CD4-positive, alpha-beta T cell treated with Interferon gamma for 1 hour (primary cell): ENCODE measurements at places on chromosomes 12 and 14.
A peak's percentile ranks its signal among the peaks of the same experiment; 100 is the strongest.

- DNase-seq, result no peak
Observed at GRCh38 chr14:100583245-100583644, 4.0 kb downstream of the BEGAIN start.

DNA sequence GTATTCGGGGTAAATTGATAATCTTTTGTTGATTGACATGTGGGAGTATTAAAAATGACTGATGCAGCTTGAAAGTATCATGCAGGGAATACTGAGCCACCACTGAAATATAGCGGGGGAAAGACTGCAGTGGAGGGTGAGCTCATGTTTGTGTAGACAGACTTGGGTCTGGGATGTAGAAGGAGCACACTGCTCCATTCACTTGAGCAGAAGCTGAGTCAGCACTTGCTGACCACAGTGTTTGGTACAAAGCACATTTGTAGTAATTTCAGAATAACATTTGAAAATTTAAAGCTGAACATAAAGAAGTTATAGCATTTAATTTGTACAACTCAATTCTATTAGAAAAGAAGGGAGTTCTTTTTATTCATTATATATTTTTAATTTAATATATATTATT is 304.3 kb upstream of the PRICKLE1 start:
- DNase-seq, result no peak

- DNase-seq, result no peak
Observed at GRCh38 chr14:75989134-75989533, 3.6 kb downstream of the IFT43 start.

DNA sequence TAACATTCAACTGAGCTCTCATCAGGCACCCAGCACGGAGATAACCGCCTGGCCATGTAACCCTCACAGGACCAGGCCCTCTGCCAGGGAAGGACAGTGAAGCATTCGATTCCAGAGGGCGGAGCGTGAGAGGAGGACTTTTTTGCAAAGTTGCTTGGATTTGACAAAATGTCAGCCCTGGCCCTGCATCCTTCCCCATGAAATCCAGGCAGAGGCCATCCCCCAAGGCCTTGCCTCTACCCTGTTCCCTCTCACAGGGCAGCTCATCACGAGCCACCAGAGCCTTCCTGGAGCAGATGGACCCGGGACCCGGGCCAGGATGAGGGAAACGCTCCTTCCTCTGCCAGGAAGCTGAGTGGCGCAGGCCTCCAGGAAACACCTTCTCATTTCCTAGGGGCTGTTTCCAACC is 17.0 kb downstream of the CAMKK2 start:
- no peak for DNase-seq

DNA sequence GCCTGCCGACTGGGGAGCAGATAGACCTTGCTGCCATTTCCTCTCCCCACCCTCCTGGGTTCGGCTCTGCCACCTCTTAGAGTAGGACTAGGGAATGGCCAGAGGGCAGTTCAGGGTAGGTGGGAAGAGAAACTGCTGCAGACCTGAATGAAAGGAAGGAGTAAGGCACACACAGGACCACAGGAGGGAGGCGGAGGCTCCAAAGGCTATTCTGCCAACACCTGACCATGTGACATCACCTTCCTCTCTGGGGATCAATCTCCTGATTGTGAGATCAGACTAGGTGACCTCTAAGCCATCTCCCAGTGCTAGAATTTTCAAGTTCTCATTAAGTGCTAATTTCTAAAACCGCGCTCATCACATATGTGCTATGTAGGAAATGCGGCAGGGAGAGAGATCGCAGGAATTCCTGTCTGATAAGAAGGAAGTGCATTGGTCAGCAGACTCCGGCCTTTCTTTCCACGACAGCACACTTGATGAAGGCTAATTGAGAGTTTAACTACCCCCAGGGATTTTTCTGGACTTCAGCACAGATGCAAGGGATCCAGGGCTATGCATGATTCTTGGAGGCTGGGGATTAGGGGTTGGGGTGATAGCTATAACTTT is 11.5 kb upstream of the TSPAN11 start:
- DNase-seq, result no peak

DNA sequence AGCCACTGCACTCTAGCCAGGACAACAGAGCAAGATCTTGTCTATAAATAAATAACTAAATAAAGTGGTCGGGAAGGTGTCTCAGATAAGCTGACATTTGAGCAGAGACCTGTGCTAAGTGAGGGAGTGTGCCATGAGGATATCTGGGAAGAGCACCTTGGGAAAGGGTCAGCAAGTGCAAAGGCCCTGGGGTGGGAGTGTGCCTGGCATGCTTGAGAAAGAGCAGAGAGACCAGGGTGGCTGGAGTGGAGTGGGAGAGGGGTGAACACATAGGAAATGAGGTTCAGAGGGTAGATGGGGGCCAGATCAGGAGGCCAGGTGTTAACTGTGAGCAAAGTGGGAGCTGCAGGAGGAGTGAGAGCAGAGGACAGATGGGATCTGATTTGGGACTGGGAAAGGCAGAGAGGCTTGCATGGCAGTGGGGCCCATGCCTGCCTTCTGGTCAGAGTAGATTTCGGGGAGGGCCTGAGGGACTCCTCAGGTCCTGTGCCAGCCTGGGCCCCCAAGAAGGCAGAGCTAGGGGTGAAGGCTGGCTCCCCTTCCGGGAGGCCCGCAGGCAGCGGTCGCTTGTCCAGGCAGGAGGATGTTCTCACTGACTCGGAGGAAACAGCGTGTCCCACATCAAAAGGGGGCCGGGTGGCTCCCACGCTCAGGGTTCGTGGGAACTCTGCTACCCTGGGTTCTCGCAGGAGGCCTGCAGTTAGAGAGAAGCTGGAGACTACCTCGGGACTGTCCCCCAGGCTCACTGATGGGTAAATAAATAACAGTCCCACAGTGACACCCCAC is 32.6 kb downstream of the DTX1 start:
- peak; percentile 38 for DNase-seq

DNA sequence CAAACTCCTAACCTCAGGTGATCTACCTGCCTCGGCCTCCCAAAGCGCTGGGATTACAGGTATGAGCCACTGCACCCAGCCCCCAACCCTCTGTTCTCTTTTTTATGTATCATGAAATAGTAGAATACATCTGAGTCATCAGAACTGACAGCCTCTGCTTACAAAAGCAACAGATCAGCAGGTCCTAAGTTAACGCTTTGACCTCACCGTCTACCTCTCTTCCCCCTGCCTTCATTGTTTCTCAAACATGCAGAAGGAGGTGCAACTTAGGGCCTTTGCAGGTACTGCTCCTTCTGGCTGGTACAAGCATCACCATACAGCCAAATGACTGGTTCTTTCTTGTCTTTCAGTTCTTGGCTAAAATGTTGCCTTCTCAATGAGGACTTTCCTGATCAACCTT is 249.2 kb downstream of the PAWR start:
- DNase-seq, result no peak

- no peak for DNase-seq
Observed at GRCh38 chr14:100441271-100441947, 118.3 kb downstream of the SLC25A47 start.

DNA sequence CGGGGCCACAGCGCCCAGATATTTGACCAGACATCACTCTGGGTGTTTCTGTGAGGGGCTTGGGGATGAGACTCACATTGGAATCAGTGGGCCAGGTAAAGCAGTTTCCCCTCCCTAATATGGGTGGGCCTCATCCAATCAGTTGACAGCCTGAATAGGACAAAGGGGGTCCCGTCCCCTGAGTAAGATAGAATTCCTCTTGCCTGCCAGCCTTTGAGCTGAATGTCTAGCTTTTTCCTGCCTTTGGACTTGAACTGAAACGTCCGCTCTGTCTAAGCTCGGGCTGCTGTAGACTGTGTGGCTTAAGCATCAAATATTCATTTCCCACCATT is 88.8 kb upstream of the DIO3 start:
- no peak for DNase-seq

DNA sequence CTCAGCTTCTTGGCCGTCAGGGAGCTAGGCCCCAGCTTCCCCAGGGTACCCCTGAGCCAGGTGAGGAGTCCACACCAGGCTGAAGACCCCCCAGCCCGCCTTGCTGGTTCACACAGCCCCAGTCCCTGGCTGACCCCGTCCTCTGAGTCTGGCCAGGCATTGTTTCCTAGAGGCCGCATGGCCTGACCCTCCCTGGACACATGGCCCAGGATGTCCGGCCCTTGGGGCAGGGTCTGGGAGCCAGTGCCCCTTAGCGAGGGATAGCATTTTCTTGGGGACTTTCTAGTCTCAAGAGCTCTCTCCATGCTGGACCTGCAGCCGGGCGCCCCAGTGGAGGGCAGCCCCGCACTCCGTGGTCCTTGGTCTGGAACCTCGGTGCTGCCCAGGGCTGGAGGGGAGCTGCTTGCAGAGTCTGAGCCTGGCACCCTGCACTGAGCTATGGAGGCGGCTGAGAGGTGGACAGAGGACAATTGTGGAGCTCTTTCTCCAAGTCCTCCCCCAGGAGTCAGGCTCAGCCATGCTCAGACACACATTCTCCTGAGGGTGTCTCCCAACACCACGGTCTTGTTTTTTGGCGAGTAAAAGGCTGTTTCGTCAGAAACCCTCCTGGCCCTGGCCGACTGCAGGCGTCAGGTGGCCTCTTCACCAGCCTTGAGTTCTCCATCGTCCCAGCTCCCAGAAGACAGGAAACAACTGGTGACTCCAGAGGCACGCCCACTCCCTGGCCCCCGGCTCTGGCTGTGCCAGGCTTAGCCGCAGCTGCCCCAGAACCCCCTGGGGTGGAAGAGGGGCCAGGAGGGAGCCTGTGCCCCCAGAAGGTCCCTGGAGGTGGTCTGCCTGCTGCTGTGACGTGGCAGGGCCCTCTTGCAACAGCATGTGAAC is 17.6 kb upstream of the CRIP2 start:
- no peak for DNase-seq

- peak; percentile 59 for DNase-seq
Observed at GRCh38 chr14:102554821-102555819, 37.3 kb upstream of the RCOR1 start.

DNA sequence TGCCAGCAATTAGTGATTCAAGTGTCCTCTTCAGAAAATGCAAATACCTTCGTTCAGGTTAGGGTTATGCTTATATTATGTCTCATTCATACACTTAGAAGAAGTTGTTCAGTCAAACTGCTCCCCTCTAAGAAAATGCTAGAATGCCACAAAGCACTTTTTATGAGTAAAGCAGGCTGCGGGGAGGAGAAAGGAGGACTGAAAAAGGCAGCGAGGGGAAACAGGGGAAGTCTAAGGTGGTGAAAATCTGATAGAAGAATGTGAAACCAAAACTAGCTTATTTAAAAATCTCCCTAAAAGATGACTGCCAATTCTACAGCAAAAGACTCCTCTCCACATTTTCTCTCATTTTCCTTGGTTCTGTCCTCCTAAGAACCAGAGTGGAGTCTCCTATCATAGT is 70.1 kb downstream of the PRKD1 start:
- no peak for DNase-seq
